ENCODE measurements at places on chromosomes 6 and 20.

DNA sequence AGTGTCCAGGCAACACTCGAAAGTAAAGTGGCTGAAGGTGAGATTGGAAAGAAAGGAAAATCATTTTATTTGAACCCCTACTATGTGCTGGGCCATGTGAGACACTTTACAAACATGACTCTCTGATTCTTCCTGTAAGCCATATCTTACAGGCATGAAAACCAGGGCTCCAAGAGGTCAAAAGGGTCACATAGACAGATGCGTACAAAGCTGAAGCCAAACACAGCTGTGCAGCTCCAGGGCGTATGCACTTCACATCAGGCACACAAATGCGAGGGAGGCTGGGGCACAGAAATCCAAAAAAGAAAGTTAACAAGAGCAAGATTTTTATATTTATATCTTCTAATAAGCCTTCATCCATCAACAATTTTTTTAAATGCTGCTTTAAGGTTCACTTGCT, 176.5 kb downstream of the PHACTR1 start:
- H3K4me3 ChIP-seq, result no peak overlapping the region
- no peak for DNase-seq
- H3K27ac ChIP-seq, result no peak overlapping the region
- H3K4me1 ChIP-seq, result no peaks in the 10 kb centered on the region

DNA sequence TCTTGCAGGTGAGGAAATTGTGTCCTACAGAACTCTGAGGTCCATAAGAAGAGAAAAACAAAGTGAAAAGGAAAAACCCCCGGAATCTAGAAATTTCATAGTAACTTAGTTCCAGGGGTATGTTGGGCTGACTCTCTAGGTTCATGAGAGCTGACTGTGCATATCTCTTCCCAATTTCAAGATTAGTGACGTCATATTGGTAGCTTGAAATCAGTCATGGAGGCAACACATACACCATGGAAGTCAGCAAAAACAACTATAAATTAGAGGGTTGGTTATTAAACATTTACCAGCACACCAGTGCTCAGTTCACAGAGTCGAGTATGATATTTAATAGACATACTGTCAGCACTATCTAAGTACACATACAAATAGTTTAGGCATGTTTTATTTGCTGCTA, 49.8 kb downstream of the PHACTR1 start:
- H3K4me1 ChIP-seq, result no peaks in the 10 kb centered on the region
- H3K36me3 ChIP-seq, result no peaks in the 10 kb centered on the region
- no peak overlapping the region for H3K4me3 ChIP-seq
- no peak overlapping the region for H3K27ac ChIP-seq
- H3K27me3 ChIP-seq, result no peaks in the 10 kb centered on the region

GRCh38 chr6:15796130-15796771, 133.4 kb upstream of the DTNBP1 start:
- no peak overlapping the region for H3K4me3 ChIP-seq
- no peaks in the 10 kb centered on the region for H3K36me3 ChIP-seq
- no peaks in the 10 kb centered on the region for H3K27me3 ChIP-seq

DNA sequence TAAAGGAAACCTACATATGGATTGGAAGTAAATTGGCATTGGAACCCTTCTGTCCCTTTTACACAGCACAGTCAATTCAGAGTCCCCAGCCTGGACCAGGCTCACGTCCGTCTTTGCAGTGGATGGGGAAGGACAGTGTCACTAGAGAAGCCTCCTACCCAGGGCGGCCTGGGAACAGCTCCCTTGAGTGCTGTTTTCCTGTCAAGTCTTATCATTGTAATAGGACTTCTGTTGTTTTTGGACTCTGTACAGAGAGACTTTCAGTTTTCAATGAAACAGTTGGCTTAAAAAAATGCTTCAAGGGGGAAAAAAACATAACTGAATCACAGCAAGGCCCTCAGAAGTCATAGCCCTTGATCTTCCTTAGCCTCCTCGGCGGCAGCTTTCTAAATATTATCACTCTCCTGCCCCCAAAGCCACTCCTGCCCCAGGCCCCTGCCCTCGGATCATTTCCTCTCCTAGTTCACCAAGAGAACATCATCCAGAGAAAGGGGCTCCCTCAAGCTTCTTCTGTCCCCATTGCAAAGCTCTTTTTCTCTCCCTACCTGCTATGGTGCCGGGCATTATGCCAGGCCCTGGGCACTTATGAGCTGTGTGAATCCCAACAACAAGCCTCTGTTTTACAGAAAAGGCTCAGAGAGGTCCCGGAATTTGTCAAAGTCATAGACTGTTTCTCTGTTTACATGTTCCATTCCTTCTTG, 37.8 kb upstream of the CNKSR3 start:
- H3K36me3 ChIP-seq, result no peaks in the 10 kb centered on the region
- no peak for DNase-seq
- no peaks in the 10 kb centered on the region for H3K27me3 ChIP-seq
- H3K4me3 ChIP-seq, result no peak overlapping the region
- no peak overlapping the region for H3K27ac ChIP-seq
- no peaks in the 10 kb centered on the region for H3K4me1 ChIP-seq

GRCh38 chr6:143293523-143293922, 157.0 kb downstream of the ADAT2 start:
- no peaks in the 10 kb centered on the region for H3K4me1 ChIP-seq
- H3K27me3 ChIP-seq, result no peaks in the 10 kb centered on the region
- H3K27ac ChIP-seq, result no peak overlapping the region
- no peak overlapping the region for H3K4me3 ChIP-seq
- H3K36me3 ChIP-seq, result no peaks in the 10 kb centered on the region

GRCh38 chr6:2563635-2564034, 187.1 kb downstream of the MYLK4 start:
- H3K27ac ChIP-seq, result no peak overlapping the region
- H3K4me1 ChIP-seq, result no peaks in the 10 kb centered on the region
- no peaks in the 10 kb centered on the region for H3K27me3 ChIP-seq
- DNase-seq, result no peak

- peaks cover 47% of the 10 kb centered on the region for H3K4me1 ChIP-seq
- no peak overlapping the region for H3K4me3 ChIP-seq
- H3K36me3 ChIP-seq, result peaks cover 8% of the 10 kb centered on the region
- DNase-seq, result no peak
Observed at GRCh38 chr20:63898882-63899558, 4.1 kb downstream of the DNAJC5 start.

DNA sequence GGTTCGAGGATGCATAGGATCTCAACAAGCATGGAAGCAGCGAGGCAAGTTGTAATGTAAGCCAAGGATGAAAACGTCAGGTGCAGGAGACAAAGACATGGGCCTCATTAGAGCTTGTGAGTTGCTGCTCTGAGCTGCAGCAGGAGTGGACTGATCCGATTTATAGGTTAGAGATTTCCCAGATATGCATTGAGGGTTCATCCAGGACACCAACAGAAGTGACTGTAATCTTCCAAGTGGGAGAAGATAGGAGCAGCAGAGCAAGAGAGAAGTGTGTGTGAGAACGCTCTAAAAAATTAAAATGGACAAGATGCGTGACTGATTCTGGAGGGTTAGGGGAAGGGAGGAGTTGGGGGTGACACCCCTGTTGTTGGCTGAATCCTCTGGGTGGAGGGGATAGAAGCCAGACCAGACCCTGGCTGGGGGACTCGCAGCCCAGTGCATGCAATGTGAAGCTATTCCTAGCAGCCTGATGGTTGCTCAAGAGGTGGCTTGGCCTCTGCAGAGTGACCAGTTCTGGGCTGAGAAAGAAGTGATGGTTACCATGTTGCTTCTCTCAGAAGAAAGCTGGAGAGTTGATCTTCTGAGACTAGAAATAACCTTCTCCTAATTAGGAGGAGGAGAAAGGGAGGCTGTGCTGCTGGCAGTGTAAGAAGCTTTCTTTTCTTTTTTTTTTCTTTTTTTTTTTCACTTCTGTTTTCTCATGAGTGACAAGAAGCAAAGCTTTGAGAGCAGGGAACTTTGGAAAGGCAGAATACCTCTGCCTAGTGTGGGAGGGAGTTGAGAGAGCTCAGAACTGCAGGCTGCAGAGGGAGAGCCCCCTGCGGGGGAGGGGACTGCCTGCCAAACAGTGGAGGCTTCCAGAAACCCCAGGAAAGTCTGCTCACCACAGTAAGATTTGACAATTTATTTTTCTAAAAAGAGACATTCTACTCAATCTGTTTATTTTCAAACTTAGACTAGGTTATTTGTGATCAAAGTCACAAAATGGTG, 116.9 kb downstream of the SLX4IP start:
- no peak for DNase-seq
- H3K27me3 ChIP-seq, result no peaks in the 10 kb centered on the region
- H3K36me3 ChIP-seq, result no peaks in the 10 kb centered on the region
- H3K4me1 ChIP-seq, result peaks cover 5% of the 10 kb centered on the region
- H3K27ac ChIP-seq, result no peak overlapping the region

DNA sequence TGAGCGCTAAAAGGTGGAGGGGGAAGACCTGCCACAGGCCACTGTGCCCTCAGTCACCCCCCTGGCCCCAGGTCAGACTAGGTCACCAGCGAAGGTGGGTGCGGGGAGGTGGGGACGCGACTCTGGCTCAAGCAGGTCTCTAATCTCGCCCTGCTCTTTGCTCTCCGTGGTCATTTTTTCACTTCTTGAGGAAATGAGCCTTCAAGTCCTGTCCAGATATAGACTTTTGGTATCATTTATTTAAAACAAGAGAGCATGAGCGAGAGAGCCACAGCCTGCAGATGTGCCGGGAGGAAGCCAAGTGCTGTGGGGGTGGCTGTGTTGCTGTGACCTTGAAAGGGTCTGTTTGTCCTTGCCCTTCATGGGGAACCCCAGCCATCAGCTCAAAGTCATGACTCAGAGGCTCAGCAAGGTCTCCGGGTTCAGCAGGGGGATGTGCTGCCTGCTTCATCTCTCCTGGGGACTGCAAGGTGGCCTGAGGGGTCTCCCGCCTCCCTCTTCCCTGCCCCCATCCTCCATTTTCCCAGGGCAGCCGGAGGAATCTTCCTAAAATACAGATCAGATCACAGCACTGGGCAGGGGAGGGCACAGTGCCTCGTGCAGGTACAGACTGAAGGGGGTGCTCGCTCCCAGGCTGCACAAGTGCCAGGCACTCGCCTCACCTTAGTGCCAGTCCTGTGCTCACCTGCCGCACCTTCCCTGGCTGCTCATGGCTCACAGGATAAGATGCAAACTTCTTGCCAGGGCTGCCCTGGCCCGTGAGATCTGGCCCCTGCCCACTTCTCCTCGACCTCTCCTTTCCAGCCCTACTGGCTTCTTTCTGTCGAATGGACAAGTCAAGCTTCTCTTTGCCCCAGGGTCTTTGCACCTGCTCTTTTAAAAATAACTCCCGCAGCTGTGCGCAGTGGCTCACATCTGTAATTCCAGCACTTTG, 26.5 kb downstream of the SULF2 start:
- no peak overlapping the region for H3K4me3 ChIP-seq
- no peak overlapping the region for H3K27ac ChIP-seq
- no peaks in the 10 kb centered on the region for H3K36me3 ChIP-seq
- H3K27me3 ChIP-seq, result peaks cover 16% of the 10 kb centered on the region
- H3K4me1 ChIP-seq, result no peaks in the 10 kb centered on the region

GRCh38 chr20:40728996-40729395, 40.0 kb upstream of the MAFB start:
- no peaks in the 10 kb centered on the region for H3K36me3 ChIP-seq
- no peak for DNase-seq
- no peak overlapping the region for H3K4me3 ChIP-seq
- H3K4me1 ChIP-seq, result no peaks in the 10 kb centered on the region

Measured in upper lobe of right lung (tissue), 1 donor.